ENCODE measurements at places on chromosomes 6 and 20. TPM values are rescaled to one million over a fixed set of nuclear protein-coding genes. Genes with fewer than 3 reads are reported as not detected.

DNA sequence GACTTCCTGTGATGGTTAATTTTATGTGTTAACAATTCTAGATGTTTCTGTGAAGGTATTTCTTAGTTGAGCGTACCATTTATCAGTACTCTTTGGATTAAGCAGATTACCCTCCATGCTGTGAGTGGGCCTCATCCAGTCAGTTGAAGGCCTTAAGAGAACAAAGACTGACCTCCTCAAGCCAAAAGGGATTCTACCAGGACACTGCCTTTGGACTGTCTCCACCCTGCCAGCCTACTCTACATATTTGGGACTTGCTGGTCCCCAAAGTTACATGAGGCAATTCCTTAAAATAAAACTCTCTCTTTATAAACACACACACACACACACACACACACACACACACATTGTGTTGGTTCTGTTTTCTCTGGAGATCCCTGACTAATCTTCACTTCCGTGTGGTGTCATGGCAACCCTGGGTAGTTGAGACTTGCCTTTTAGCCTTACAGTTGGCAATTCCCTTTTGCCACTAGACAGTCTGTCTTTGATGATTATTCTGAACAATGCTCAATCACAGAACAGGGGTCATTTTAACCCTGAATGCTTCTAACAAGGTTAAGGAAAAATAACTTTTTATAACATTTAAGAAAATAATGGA, 32.2 kb downstream of the MRAP2 start:
- DNase-seq: no peak

- DNase-seq: no peak
Measured at GRCh38 chr20:16245879-16246278, 327.4 kb downstream of the KIF16B start.

GRCh38 chr6:43228951-43229802, at the start of gene DNPH1:
DNPH1 (minus strand) TSS chr6:43229481; CDS start chr6:43229456, 25 bp downstream.
- peak; percentile 64 for DNase-seq

- peak; percentile 44 for DNase-seq
Measured at GRCh38 chr6:146700078-146700686, 101.4 kb downstream of the ADGB start.

- no peak for DNase-seq
Measured at GRCh38 chr20:33076662-33077372, 2.6 kb upstream of the BPIFB4 start.

- no peak for DNase-seq
Measured at GRCh38 chr6:34324738-34325444, 67.6 kb downstream of the NUDT3 start.

GRCh38 chr6:82365016-82365795, 1.6 kb downstream of the TPBG start:
- no peak for DNase-seq

DNA sequence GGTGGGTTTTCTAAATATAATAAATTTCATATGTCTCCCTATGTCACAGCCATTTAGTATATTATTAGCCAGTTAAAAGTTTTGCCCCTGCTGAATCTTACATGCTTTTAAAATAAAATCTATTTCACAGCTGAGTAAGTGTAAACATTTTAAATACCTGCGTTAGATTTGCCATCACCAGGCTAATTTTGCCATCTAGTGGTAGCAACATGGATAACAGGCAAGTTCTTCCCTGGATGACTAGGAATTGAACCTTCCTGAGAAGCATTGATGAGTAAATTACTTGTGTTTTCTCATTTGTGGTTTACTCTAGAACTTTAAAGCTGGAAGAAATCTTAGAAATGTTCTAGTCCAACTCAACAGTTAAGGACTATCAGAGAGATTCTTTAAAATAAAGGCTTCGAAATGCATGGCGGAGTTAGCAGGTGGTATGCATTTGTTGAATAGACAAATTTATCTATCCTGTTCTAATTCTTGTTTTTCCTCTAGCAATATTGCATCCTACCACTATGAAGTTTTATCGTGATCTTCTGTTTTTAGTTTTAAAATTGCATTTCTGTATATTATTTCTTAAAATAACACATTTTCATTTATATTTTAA, 2.6 kb downstream of the PRSS35 start:
- no peak for DNase-seq

DNA sequence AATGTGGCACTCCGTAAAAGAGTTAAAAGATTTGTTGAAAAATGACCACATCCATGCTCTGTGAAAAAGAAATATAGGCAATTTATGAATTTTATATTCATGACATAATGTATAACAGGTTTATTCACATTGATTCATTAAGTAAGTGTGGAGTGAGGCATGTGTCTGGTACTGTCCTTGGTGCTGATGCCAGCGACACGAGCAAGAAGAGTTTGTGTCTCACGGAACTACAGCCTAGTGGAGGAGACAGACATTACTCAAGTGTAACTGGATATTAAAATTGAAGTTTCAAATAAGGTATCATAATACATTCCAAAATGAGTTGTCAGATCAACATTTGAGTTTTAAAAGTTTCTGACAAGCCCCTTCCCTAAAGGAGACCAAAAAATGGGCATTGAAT, 158.2 kb upstream of the PRND start:
- DNase-seq: peak; percentile 54

DNA sequence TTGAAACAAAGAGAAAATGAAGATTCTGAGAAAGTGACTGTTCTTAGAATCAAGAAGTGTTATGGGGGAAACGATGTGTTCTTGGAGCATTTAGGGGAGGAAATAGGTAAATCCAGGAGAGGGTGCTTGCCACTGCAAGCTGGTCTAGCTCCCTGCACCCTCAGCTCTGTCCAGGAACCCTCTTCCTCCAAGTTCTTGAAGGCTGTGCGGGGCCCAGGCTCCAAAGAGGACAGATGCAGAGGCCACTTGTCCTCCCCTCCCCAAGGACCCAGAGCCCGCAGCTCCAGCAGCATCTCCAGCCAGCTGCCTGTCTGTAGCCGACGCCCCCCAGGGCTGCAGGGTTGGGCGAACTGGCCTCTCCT, 87.9 kb downstream of the CDC5L start:
- DNase-seq: no peak

DNA sequence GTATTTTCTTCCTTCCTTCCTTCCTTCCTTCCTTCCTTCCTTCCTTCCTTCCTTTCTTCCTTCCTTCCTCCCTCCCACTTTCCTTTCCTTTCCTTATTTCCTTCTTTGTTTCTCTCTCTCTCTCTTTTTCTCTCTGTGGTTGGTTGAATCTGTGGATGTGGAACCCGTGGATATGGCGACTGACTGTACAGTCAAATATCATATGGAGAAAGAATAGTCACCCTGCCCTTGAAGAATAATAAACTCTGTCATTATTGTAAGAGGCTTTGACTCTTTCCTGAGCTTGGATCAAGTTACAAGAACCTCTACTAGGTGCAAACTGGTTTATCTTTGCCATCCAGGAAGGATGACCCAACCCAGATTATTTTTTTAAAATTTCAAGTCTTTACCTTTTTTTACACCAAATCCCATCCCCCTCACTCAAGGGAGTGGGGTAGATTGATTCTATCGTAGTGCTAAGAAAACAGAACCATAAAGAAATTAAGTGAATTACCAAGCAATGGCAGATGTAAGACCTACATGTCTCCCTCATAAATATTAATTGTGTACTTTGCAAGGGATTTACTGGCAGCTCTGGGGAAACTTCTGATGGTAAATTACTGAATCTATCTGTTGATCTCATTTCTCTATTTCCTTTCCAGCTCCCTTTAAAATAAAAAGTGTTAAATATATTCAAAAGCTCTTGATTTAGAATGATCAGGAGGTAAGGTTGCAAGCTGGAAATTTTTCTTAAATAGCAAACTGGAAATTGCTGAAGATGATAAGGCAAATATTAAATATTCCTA, 667.5 kb downstream of the UTRN start:
- no peak for DNase-seq

GRCh38 chr6:129236001-129236517, 353.1 kb downstream of the LAMA2 start:
- DNase-seq: no peak

- DNase-seq: no peak
Measured at GRCh38 chr6:1770435-1770843, 160.7 kb downstream of the FOXC1 start.

DNA sequence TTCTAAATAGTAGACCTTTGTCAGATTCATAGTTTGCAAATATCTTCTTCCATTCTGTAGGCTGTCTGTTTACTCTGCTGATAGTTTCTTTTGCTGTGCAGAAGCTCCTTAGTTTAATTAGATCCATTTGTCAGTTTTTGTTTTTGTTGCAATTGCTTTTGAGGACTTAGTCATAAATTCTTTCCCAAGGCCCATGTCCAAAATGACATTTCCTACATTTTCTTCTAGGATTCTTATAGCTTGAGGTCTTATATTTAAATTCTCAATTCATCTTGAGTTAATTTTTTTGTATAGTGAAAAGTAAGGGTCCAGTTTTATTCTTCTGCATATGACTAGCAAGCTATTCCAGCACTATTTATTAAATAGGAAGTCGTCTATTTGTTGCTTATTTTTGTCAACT, 287.0 kb downstream of the PACRG start:
- DNase-seq: no peak

- DNase-seq: no peak
Measured at GRCh38 chr6:24931296-24931695, 4.5 kb downstream of the RIPOR2 start.

GRCh38 chr6:15443119-15443830, 197.4 kb downstream of the JARID2 start:
- peak; percentile 58 for DNase-seq

DNA sequence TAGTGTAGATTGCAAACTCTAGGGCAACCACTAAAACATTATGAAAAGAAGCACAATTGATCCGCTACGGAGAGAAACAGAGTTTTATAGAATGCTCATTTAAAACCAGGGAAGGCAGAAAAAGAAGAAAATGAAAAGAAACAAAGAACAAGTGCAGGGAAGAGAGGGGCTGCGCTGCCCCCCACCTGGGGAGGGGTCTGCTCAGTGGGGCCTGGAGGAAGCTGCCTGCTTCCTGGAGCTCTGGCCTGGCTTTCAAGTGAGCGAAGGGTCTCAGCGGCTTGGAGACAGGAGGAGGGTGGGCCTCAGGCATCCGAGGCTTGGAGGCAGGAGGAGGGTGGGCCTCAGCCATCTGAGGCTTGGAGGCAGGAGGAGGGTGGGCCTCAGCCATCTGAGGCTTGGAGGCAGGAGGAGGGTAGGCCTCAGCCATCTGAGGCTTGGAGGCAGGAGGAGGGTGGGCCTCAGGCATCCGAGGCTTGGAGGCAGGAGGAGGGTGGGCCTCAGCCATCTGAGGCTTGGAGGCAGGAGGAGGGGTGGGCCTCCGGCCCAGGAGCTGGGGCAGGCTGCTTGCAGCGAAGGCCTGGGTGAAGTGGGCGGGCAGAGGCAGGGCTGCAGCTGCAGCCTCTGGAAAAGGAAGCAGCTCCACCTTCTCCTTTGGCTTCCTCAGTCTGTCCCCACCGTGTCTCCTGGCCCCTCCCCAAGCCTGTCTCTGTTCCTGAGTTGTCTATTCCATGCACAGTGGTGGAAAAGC, 406.3 kb downstream of the TAF4 start:
- no peak for DNase-seq

GRCh38 chr6:14975471-14975817, 270.4 kb upstream of the JARID2 start:
- DNase-seq: no peak

DNA sequence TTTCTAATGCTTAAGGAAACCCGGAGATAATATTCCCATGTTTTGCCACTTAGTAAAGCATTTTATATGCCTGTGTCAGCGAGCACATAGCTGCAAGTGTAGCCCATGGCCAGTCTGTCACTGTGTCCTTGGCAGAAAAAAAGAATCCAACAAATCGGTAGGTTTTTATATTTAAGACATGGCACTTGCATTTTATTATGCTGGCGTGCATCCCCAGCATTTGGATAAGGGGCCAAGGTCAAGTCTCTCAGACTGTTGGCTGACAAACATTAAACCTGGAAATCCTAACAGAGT, 1.2 kb upstream of the ZNF184 start:
- DNase-seq: no peak

GRCh38 chr20:20206788-20207187, 154.5 kb downstream of the CFAP61 start:
- DNase-seq: no peak

DNA sequence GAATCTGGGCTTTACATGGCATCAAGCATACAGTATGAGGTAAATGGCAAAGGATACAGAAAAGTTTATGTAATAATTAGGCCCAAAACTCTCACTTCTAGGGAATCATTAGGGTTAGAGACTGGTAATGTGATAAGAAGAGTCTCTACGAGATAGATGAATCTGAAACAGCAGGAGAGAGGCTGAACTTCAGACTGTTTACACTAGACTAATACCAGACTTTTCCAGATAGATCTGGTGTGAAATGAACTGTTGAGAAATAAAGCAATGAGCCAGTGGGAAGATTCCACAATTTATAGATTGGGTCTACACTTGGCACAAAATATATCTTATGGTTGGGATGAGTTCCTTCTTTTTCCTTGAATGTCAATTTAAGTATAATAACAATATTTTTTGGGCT, 134.3 kb downstream of the MAN1A1 start:
- no peak for DNase-seq

DNA sequence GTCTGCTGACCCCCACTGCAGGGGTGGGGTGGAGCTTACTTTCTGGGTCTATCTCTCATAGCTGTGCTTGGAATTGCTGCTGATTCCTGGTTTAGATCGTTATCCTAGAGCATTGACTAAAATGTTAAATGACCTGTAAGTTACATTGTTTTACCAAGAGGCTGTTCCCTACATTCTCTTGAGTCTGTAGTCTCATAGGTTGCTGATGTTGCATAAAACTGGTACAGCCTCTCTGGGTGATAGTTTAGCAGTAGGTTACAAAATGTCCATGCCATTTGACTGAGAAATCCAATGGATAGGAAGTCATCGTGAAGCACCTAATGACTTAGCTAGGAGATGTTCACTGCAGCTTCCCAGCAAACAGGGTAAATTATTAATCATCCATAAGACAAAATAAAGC, 62.4 kb downstream of the TPD52L1 start:
- no peak for DNase-seq

GRCh38 chr20:17665756-17666155, 16.3 kb downstream of the RRBP1 start:
- DNase-seq: no peak

DNA sequence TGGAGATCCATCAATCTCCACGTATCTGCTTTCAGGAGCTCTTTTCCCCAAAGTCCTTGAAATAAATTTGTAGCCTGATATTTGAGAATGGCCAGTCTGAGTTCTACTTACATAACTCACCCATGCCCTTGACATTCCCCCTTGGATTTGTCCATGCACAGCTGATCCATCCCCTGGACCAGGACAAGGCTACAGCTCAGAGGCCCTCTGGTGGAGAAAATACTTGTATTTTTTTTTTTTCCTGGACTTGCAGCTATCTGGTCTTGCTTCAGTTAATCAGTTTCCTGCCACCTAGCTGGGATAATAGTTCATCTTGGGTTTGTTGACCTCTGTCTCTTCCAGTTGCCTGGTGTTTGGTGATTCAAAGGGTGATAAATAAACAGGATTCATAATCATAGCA, 467.6 kb downstream of the DHX35 start:
- DNase-seq: no peak

- DNase-seq: no peak
Measured at GRCh38 chr6:26743157-26743821, 83.7 kb upstream of the ZNF322 start.

GRCh38 chr20:4158466-4159050, 143.2 kb upstream of the RNF24 start:
- DNase-seq: no peak

GRCh38 chr20:44137266-44137801, 49.7 kb downstream of the JPH2 start:
- peak; percentile 59 for DNase-seq

- no peak for DNase-seq
Measured at GRCh38 chr6:28865401-28866204, 58.2 kb downstream of the TRIM27 start.

The HELZ2 gene
- total RNA-seq: 14.3 TPM

The LPA gene
- total RNA-seq: not detected

The HLA-G gene
- total RNA-seq: not detected

The FBXO5 gene
- total RNA-seq: 68.7 TPM

The UBE2C gene
- 249 TPM for total RNA-seq

The ADGRB3 gene
- not detected for total RNA-seq

The C20orf202 gene
- total RNA-seq: not detected

The NOL4L gene
- total RNA-seq: 11.4 TPM
